ENCODE measurements at places on chromosomes 1 and 21. TPM values are rescaled to one million over a fixed set of nuclear protein-coding genes. Genes with fewer than 3 reads are reported as not detected.

SLC25A34 gene
- 0.08 TPM for polyA plus RNA-seq

LAD1 gene
- not detected for polyA plus RNA-seq

FMO3 gene
- polyA plus RNA-seq = not detected

RAP1GAP gene
- polyA plus RNA-seq = not detected

RIPK4 gene
- polyA plus RNA-seq = 0.33 TPM

KRTAP7-1 gene
- not detected for polyA plus RNA-seq

UBXN10 gene
- polyA plus RNA-seq = not detected

All from naive thymus-derived CD4-positive, alpha-beta T cell (primary cell).